ENCODE measurements at places on chromosomes 1 and 21.

GRCh38 chr1:67264899-67265298, 42.8 kb upstream of the IL12RB2 start:
- DNase-seq: peak; percentile 4

DNA sequence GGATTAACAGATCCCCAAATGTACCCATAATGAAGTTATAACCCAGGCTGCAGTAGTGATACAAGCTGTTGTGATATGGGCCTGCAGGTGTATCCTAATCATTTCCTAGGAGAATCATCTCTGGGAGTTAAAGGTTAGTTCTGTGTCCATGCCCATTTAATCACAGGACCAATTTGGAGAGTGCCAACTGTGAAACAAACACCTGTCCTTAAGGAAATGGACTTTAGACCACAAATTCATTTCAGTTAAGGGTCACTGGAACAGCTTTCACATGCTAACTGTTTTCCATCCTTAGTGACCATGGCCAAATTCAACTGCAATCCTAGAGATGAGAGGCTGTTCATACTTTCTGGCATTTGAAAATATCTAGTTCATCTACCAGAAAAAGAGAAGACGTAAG, 160.9 kb downstream of the GPATCH2 start:
- no peak for DNase-seq

GRCh38 chr1:75908717-75909152, 23.5 kb downstream of the ASB17 start:
- no peak for DNase-seq

- DNase-seq: no peak
These were observed 40.9 kb downstream of the PTAFR start for GRCh38 chr1:28135371-28136168.

GRCh38 chr1:29575277-29575676, 339.0 kb downstream of the PTPRU start:
- DNase-seq: no peak

DNA sequence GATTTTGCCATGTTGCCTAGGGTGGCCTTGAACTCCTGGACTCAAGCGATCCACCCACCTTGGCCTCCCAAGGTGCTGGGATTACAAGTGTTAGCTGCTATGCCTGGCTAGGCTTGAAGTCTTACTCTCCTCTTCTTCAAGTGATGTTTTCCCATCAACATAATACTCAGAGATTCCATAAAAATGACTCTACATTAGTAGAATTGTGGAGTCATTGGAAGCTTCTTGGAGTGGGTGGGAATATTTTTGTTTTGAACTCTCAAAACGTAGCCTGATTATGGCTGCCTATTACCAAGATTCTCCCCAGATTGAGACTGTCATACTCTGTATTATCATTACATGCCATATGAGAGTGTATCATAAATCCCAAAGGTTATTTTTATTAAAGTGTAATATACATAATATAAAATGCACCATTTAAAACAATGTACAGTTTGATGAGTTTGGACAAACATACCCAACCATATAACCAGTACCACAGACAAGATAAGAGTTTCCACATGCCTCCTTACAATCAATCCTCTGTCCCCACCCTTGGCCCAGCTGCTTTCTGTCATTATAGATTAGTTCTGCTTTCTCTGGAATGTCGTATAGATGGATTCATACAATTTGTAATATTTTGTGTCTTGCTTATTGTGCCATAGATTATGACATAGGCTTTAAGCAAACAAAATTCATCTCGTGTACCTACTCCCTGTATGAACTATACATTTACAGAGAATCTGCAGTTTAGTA, 8.0 kb upstream of the DNM3 start:
- no peak for DNase-seq

DNA sequence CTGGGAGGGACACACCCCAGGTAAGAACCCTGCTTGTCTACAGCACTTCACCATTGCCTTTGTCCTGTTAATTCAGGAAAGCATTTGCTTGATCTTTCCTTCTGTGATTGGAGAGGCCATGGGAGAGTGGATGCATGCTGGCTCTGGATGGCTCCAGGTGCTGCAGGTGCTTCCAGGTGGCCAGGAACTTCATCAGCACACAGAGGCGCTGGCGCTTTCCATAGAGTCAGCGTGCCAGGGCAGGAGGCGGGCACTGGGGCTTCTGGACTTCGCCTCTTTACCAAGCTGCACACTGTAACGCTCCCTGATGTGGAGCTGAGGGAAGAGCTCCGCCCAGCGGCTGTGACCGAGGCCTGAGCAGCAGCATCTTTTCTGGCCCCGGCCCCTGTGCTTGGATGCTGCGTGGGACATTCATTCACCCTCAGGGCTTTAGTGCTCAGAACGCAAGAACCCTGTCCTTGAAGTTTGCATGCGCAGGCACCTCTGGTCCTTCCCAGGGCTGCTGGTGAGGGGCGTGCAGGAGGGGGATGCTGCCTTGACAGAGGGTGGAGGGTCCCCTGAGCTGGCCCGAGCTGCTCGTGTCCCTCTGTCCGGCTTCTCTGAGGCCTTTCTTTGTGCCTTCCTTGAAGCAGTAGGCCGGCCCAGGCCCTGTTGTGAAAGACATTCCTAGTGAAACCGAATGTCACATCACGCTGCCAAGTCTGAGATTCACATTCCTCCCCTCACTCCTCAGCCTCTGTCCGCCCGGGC, 1.6 kb upstream of the MX2 start:
- no peak for DNase-seq

DNA sequence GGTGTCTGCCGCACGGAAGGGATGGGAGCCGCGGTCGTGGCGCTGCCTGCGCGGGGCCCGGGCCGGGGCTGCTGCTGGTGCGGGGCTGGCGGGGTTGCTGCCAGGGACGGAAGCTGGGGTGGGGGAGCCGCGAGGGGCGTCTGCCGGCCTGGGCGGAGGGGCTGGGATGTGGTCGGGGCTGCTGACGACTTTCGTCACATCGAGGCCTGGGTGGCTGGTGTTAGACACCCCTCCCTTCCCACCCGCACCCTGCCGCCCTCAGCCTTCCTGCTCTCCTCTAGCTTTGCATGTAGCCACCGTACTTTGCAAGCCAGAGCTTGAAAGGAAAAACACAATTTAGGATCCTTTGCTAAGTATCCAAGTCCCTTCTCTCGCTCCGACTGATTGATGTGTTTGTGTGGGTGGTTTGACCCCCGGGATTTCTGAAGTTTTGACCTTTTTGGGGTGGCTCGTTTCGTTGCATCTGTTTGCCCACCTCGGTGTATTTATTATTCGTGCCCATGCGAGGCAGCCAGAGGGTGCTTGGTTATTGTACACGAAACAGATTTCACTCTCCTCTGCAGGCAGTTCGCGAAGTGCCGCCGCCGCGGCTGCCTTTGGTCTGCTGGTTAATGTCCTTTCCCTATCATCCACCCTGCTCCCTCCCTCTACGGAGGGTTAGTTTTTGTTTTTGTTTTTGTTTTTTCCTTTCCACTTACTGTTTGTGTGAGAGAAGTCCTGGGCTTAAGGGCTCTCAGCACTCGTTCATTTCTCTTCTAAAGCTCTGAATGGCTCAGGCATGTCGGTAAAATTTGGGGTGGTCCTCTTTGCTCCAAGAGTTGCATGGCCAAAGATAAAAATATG, 868 bp downstream of the C1orf21 start:
- peak; percentile 67 for DNase-seq

DNA sequence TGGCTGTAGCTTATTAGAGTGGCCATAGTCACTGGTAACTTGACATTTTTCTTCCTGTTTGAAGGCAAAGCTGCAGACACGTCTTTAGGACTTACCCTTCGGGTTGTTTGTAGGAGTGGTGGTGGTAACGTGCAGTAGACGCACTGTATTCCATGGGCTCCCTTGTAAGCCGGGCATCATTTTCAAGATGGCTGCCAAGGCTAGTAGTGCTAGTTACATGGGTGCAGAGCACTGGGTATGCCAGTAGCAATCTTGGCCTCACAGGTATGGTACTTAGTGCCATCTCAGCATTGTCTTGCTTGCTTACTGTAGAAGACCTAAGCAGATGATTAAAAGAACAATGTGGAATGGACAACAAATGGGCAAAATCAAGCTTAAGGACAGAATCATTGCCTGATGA, 1.9 kb downstream of the YBX1 start:
- DNase-seq: peak; percentile 33

GRCh38 chr1:22323141-22323845, 128.4 kb upstream of the ZBTB40 start:
- DNase-seq: no peak

DNA sequence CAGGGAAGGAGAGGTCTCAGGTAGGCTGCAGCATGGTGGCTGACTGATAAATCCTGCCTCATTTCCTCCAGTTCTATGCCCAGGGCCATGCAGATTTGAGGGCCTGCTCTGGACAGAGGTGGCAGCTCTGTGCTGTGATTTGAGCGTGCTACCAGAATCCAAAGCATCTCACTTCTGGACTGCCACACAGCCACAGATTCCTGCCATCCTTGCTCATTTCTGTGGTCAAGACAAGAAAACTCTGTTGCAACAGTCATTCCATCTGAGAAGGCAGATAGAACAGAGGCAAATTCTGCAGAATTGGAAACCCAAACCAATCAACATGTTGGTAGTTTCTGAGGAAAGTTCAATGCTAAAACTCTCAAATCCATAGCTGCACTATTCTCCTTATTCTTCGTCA, 102.8 kb upstream of the GALNT2 start:
- no peak for DNase-seq

GRCh38 chr1:6105763-6106162, 60.1 kb downstream of the KCNAB2 start:
- no peak for DNase-seq

DNA sequence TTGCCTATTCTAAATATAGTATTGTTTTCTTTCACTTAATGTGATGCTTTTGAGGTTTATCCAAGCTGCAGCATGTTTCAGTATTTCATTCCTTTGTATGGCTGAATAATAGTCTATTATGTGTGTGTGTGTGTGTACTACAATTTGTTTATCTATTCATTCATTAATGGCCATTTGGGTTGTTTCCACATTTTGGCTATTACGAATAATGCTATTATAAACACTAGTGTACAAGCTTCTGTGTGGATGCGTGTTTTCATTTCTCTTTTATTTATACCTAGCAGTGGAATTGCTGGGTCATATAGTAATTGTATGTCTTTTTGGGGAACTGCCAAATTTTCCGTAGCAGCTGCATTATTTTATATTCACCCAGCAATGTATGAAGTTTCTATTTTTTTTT, 15.0 kb upstream of the THEM5 start:
- no peak for DNase-seq

DNA sequence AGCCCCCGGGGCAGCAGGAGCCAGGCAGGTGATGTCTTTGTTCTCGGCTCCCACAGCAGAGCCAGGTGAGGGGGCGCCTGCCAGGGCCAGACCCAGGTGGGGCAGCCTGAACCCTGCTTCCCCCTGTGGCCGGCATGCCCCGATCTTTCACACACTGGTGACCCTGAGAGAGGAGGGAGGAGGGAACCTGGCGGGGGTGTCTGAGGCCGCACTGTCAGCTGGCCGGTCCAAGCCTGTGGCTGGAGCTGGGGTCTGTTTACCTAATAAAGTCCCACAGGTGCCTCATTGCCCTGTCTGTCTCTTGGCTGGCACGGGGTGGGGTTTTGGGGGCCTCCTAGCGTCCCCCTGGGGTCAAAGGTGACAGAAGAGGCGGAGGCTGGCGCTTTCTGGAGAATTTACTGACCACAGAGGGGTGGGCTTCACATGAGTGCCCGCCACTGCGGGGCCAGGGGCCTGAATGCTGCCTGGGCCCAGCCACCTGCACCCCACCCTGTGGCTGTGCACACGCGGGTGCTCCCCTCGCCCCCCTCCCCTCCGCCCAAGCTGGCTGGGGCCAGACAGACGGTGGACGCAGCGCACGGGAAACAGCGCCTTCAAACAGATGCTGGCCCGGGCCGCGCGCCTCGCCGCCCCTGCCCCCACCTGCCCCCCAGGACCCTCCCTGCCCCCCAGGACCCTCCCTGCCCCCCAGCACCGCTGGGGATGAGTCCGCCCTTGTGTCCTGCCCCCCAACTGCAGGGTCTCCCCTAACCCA, 5.8 kb downstream of the TMEM240 start:
- DNase-seq: no peak

GRCh38 chr1:98523256-98523655, 138.3 kb upstream of the SNX7 start:
- no peak for DNase-seq

DNA sequence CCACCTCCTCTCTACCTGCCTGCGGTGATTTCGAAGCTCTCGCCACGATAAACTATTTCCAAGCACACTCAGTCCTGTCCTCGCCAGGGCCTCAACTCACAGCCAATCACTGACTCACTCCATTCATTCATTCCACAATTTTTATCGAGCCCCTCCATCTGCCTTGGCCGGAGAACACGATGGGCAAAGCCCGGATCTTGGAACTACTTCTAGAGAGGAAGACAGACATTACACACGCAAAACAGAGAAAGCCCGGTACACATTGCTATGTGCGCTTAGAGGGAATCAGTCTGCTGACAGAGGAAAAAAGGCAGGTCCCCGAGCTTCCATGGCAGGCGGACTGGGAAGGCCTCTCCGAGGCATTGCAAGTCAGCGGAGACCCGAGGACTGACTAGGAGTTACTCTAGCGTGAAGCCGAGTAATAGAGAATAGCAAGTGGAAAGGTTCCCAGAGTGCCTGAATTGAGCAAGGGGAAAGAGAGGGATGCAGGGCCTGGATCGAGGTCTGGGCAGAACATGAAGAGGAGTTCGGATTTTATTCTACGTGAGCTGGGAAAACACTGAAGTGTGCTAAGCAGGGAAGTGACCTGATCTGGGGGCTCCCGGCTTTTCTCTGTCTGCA, 54.2 kb upstream of the DNAJC6 start:
- DNase-seq: no peak

DNA sequence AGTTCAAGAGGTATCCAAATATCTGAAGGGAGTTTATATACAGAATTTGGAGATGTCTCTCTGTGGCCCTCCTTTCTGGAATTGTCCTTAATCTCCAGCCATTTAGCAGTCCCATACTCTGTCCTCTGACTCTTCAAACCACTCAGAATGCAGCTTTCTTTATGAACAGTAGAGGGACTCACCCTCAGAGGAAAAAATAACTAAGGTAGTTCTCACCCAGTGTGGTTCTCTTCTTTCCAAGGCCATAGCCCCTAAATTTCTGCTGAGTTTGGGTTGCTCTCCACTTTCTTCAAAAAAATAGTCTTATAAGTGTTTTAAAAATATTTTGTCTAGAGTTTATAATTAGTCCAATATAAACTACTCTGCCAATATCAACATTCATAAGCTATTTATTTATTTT, 369.7 kb downstream of the MATN1 start:
- DNase-seq: no peak

DNA sequence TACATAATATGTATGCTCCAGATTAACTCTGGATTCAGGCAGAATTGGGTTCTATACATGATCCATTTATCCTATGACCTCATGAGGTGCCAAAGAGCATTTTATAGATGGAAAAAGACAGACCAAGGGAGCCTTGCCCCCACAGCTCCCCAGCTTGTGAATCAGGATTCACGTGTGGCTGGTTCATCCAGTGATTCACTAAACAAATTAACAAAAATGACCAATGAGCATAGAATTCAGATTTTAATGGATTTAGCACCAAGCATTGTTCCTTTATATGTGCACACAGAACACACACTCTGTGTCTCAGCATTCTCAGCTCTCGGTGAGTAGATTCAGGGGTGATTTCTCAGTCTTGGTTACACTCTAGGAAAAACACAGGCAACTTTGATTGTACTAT, 51.7 kb upstream of the BARHL2 start:
- DNase-seq: no peak

- DNase-seq: no peak
These were observed 771.2 kb upstream of the B3GALT2 start for GRCh38 chr1:193957556-193958095.
